NCI-H2227 treated with DMSO at 0.1 percent for 48 hours (cell line): ENCODE measurements at places on chromosomes 1 and 21.
A peak's percentile ranks its signal among the peaks of the same experiment; 100 is the strongest.

- peak; percentile 85 for DNase-seq
Measured at GRCh38 chr1:192809307-192810252, 741 bp downstream of the RGS2 start.

DNA sequence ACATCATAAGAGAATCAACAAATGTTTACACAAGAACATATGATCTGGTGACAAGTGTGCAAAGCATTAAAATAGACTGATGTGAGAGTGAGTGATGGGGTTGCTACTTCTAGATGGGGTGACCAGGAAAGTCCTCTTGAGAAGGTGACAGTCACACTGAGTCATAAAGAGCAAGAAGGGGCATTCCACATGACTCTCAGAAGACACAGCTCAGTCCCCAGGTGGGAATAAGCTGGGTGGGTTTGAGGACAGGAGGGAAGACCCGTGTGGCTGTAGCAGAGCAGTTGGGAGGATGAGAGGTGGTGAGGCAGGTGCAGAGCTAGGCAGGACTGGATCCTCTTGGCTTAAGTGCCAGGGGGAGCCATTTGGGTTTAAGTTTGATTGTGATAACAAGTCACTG is 53.1 kb downstream of the TNR start:
- DNase-seq = no peak

DNA sequence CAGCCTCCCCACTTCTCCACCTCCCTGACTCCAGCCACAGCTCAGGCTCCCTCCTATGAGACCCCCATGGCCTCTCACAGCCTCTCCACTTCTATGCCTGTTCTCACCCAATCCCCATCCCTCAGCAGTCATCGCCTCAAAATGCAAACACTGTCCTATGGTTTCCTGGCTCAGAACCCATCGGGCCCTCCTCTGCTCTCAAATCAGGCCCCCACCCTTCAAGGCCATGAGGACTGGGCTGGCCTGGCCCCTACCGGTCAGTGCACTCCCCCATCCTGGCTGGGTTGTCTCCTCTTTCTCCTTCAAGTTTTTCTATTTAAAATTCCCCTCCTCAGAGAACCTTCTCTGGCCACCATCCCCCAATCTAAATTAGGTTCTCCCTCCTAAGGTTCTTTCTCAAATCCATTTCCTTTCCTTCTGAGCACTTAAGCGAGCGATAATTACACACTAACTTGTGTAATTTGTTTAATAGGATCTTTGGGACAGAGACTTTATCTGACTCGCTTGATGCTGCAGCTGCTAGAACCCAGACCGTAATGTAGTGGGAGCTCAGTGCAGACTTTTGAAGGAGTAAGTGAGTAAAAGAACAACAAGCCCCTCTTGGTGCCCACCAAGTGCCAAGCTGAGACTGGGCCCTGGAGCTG is 347.2 kb downstream of the MATN1 start:
- DNase-seq = no peak

- DNase-seq = no peak
Measured at GRCh38 chr1:21537932-21538630, 28.9 kb downstream of the ALPL start.

DNA sequence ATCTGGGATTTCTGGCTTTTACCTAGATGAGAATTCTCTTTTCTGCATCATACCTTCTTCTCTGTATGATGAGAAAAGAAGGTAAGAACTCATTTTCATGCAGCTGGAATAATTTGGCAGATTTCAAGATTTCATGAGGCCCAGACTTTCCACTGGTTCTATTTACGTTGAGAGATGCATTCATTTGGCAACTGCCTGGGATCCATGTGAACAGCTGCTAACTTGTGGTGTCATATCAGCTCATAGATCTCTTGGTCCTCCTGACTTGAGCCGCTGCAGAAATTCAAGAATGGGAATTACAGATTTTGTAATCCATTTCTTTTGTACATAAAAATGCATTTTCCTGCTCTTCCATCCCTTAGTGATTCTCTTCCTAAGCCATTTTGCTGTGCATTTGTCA is 17.1 kb upstream of the C1orf87 start:
- no peak for DNase-seq

- no peak for DNase-seq
Measured at GRCh38 chr1:160427625-160428024, 27.3 kb downstream of the VANGL2 start.

DNA sequence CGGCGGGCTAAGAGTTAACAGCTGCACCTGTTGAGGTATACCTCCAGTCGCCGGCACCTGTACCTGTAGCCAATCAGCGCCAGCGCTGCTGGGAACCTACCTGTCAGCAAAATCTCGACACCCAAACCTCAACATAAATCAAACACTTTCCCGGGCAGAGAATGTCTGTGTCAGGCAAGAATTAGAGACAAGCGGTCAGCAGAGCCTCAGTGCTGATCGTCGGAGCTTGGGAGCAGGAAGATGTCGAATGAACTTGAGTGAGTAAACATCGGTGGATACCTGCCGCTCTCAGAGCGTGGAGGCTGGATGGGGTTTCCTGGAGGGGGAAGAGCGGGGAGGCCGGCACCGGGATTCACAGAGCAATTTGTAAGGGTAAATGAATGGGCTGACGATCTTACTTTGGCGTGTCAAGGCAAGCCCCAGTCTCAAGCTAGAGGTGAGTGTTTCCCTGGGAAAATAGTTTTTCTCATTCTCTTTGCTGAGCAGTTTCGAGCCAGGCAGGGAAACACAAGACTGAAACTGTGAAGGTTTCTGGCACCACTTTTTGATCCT is at the start of gene GRHL3:
TSS of gene GRHL3 (plus strand) at position 46 of the 552 bp plus-strand sequence. CDS start at position 241, 195 bp downstream.
- no peak for DNase-seq

DNA sequence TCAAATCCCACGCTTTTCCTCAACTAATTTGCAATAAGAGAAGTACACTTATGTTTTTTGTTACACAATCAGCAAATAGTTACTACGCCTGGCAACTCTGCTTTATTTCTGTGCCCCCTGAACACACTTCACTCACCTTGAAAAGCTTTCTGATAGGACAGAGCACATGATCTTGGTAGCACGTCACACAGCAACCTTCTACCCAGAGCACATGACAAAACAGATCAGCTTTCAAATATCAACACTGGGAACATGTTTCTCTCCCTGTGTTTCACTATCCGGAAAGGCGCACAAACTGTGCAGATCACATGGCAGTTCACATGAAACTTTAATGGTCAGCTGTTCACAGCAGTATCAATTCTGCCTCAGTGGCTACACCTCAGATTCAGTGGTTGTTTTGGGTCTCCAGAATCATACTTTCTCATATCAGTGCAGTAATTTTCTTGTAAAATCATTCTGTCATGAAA is 2.2 kb downstream of the SLC19A2 start:
- DNase-seq = no peak

DNA sequence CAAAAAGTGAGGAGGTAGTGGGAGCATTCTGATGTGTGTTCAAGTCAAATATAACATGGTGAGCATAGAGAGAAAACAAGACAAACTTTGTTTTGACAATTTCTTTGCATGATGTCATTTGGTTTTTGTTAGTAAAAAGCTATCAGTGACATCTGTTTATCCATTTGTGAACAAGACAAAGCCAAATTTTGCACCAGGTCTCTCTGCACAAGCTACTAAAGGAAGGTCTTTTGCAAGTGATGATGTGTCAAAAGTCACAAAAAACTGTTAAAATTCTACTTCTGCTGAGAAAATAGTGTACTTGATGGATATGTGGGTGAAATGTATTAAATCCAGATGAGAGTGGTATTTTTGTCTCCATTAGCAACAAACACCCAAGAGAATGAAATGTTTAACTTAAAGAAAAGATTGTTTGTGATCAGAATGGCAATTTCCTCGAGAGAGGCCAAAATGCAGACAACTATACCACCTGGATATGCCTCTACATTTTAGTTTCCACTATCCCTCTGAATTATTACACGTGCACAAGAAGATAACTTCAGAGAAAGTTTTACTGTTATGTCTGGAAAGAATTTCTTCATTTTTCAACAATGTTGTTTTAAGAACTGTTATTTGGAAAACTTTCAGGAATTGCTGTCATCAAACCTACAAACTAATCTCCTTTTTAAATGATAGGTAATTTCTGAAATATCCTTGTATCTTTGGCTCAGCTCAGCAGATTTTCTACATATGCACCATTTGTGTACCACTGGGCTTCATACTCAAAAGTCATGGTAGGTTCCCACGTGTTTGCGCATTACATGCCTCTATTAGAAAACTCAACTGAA is 807.4 kb upstream of the ADGRL2 start:
- DNase-seq = no peak

DNA sequence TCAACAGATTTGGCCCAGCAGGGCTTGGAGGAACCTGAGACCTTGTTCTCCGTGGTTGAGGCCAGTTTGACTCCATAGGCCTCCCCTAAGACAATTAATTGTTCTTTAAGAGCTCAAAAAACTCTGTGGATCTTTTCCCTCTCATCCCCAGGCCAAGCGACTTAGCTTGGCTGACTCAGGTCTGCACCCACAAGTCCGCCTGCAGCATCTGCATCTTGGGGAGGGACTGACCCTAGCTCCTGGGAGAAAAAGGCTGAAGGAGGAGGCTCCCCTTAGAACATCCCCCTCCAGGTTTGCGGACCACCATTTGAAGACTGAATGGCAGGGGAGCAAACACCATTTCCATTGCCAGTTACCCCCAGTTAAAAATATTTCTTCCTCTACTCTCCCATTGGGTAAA is 1.5 kb upstream of the HES2 start:
- no peak for DNase-seq

DNA sequence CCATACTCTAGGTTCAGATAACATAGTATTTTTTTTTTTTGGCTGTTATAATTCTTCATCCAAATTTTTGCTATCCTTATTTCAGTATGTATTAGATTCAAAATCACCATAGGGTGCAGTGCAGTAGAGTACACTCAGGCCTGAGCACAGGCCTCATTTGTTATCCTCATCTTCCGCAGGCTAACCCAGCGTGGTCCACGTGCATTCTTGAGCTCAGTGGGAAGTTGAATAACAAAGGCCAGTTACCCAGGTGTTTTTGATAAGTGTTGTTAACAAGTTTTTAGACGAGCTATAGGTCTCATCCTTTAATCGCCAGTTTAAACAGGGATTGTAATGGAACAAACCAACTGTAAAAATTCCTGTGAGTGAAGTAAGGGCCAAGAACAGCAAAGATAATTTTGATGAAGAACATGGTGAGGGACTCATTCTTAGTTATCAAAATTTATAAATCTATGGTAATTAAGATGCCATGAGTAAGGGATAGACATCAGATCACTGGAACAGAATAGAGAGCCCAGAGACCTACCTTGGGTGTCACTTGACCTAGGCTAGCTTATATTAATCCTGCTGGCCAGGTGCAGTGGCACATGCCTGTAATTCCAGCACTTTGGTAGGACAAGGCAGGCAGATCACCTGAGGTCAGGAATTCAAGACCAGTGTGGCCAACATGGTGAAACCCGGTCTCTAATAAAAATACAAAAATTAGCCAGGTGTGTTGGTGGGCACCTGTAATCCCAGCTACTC is 22.0 kb downstream of the FLVCR1 start:
- DNase-seq = no peak

DNA sequence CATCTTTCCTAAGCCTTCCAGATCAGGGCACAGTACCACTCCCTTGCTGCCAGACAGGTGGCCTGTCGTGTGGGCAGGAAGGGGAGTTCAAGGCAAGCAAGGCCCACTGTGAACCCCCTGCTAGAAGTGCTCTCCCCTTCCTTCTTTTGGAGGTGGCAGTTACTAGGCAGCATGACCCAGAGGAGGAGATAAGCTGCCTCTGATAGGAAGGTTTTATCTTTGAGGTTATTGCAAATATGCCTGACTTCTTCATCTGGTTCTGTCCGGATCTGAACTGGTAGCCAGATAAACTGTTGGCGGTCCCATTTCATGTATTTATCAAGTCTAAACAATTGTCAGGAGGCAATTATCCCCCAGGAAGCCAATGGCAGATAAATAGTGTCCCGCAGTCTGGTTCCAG is 198.2 kb upstream of the LMO4 start:
- no peak for DNase-seq

DNA sequence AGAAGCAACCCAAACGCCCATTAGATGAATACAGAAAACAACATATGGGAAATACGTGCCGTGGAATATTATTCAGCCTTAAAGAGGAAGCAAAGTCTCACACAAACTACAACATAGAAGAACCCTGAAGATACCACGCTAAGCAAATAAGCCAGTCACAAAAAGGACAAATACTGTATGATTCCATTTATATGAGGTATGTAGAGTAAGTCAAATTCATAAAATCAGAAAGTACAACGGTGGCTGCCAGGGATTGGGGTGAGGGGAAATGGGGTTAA is 54.2 kb downstream of the SIPA1L2 start:
- DNase-seq = no peak

GRCh38 chr1:1225913-1226312 is 5.9 kb downstream of the SDF4 start:
- no peak for DNase-seq

DNA sequence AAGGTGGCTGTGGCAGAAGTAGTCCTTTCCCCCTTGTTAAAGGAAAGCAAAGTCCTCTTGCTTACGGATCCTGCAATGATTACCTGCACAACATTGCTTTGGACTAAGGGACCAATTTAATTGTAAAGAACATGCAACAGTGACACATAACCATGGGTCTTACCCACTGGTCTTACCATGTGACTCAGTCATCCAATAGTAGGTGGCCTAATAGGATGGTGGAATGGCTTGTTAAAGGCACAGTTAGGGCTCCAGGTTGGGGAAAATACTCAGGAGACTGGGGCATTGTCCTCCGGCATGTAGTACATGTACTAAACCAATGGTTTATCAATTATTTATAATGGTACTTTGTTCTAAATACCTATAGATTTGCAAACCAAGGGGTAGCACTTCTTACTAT is 2.1 kb upstream of the YIPF1 start:
- no peak for DNase-seq

DNA sequence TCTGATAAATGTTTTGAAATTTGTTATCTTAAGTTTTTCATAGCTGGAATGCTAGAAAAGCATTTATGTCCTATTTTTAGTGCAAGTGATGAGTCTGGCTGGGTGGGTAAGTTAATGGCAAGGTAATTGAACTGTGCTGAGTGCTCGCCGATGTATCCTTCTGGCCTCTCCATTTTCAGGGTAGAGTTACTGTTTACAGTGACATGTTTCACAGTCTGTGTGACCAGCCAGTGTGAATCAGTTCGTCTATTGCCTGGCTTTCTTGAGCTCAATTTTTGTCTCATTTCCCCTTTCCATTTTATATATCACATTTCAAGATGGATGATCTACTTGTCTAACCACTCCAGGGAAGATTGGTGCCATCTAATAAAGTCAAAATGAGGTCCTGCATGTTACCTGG is 44.1 kb downstream of the ITSN1 start:
- peak; percentile 19 for DNase-seq

DNA sequence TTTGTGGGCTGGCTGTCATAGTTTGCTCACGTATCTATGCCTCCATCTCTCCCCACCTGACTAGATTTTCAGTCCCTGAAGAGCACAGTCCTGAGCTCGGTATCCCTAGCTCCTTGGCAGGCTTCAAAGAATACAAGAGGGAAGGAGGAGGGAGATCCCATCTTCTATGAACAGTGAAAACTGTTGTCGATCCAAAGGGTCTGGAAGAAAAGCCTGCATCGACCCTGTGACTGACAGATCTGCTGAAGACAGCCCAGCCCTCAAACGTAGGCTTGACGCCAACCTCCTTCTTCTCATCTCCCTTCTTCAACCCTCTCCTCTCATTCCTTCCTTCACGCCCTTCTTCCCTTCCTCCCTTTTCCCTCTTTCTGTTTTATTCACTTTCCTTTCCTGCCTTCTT is 13.3 kb upstream of the ADORA1 start:
- DNase-seq = no peak
